Right ventricle myocardium inferior (tissue), 1 donor: ENCODE measurements at places on chromosomes 11 and 22.

DNA sequence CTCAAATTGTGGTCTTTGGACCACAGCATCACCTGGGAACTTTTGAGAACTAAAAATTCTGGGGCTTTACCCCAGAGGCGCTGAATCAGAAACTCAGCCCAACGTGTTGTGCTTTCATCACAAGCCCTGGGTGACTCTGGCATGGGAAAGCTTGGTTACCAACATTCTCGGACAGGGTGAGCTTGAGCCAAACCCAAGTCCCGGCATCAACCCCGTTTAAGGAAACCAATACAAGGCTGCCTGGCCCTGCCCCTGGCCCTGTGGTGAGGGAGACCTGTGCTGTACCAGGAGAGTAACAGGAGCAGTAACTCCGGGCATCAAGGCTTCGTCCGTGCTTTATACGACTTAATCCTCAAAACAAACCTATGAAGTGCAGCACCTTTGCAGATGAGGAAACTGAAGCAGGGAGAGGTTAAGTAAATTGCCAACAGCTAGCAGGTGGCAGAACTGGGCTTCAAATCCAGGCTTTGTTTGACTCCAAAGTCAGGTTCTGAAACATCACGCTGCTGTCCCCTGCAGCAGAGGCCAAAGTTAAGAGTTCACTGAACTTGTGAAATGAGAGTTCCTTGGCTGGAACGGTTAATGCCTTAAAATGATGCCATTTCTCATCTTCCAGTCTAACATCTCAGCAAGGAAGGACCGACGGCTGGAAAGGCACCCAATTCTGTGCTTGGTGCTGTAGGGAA lies 64.1 kb upstream of the BID start:
- no peak for DNase-seq

- no peak for DNase-seq
Observed at GRCh38 chr22:19477321-19478044, 1.5 kb downstream of the UFD1 start.

DNA sequence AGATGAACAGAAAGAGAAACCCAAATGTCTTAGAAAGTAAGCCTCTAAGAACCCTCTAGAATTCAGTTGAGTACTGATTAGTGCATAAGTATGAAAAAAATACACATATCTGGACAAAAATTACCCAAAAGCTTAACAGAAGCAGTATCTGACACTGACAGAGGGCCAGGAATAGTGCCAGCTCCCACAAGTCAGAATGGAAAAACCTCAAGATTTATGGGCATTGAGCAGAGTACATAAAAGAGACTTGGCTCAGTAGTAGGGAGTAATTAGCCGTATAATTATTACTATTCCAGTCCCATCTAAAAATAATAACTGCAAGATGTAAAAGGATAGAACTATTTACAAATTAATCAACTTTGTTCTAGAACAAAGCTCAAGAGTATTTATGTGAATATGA lies 834.5 kb downstream of the FAM181B start:
- no peak for DNase-seq

- DNase-seq, result no peak
Observed at GRCh38 chr11:72996959-72997358, 145.2 kb downstream of the FCHSD2 start.

- DNase-seq, result no peak
Observed at GRCh38 chr11:65945430-65945911, at the start of gene TSGA10IP. TSS of gene TSGA10IP (plus strand) at chr11:65945480. CDS start at chr11:65945676, 196 bp downstream.

DNA sequence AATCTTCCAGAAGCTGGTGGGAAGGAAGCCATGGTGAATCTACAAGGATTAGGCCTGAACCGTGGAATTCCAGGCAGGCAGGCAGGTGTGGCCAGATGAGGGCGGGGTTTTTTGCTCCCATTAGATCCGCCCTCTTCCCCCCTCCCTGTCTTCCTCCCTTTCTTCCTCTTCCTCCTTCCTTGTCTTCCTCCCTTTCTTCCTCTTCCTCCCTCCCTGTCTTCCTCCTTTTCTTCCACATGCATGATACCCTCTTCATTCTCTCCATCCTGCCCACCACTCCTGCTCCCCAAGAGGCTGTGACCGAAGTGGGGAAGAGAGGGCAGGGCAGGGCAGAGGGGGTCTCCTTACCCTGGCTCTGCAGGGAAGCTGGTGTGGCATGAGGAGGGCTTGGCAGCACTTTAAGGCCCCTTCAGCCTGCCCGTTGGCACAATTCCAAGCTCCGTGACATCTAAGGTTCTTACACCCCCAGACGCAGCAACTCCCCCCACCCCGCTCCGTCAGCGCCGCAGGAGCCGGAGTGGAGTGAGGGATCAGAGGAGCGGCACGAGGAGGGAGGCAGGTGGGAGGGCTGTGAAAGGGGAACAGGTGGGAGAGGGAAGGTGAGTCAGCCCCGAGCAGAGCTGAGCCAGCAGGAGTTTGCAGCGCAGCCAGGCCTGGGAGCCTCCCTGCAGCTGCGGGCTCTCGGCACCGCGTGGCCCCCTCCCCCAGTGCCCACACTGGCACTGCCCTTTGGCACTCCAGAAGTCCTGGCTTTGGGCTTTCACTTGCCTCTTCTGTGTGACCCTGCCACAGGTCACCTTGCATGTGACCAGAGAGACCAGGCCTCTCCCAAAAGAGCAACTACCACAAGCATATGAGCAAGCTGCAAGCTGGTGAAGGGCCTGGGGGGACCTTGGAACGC lies 32.1 kb downstream of the KCNJ4 start:
- DNase-seq, result peak; percentile 11

GRCh38 chr11:74025467-74026166 lies 16.7 kb upstream of the UCP3 start:
- no peak for DNase-seq

GRCh38 chr11:61160487-61161189 lies 588 bp downstream of the VPS37C start:
- no peak for DNase-seq

DNA sequence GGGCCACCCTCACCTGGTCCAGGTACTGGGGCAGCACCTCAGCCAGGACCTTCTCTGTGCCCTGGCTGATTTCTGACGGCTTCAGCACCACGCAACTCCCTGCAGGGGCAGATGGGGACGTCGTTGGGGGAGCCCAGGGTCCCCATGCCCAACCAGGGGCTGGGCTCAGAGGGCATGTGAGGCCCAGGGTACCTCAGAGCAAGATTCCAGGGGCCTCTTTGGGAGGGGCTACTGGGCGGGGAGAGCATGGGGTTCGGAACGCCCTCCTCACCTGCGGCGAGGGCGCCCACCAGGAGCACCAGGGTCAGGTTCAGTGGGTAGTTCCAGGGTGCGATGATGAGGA lies 8.1 kb downstream of the ALDH3B2 start:
- no peak for DNase-seq

DNA sequence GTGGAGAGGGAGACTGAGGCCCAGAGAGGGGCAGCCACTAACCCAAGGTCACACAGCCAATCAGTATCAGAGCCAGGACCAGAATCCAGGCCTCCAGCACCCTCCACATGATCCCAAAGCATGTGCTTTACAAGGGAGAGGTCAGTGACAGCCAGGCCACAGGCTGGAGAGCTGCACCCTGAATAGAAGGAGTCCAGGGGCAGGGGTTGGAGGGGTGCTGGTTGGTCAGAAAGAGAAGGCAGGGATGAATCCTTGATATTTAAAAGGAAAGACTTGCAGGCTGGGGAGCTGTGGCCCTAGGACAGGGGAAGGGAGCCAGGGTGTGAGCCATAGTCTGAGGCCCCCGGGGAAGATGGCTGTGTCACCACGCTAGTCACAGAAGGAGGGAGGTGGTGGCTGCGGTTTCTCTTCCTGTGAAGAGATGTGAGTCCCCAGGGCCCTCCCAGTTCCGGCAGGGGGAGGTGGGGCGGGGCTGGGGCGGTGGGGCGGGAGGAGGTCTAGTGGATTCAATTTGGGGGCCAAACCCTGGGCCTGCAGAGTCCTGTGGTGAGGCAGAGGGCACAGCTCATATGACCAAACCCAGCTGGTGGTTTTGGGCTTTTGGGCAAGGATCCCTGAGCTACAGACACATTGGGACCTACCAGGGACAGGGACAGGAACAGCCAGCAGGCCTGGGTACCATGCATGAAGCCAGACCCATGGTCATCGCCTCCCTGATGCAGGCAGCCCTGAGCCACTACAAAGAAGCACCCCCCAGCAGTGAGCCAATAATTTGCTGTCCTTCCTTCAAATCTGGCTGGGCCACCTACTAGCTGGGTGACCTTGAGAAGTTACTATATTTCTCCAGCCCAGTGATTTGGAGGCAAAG lies 14.0 kb downstream of the RAC2 start:
- DNase-seq, result peak; percentile 83

GRCh38 chr11:23555085-23555484 lies 694.8 kb upstream of the CCDC179 start:
- no peak for DNase-seq

- DNase-seq, result peak; percentile 56
Observed at GRCh38 chr11:70557742-70558485, 159.6 kb downstream of the CTTN start.

DNA sequence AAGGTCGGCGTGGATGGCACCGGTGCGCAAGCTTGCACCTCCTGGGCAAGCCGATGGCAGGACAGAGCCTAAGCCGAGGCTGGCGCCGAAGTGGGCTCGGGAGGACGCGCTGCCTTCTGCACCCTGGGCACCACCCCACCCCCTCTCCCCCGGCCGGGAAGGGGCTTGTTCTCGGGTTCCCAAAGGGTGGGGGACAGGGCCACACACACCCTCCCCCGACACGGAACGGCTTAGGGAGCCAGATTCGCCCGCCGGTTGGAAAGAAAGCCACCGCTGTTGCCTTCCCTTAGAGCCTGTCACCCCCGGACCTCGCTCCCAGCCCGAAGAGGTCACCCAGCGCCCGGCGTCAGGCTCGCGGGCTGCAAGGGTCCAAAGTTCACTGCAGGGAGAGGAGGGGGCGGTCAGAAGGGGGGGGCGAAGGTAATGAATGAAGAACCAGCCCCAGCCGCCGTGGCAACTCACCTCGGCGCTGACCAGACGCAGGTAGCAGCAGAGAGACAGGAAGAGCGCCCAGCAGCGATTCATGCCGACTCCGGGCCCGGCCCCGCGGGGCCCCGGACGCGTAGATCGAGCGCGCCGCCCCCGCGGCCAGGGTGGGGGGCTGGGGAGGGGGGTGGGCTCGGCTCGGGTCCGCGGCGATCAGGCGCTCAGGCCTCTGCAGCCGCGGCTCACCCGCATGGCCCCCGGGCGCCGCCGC lies 1.2 kb downstream of the PDGFB start:
- no peak for DNase-seq

GRCh38 chr11:32002311-32002710 lies 88.6 kb upstream of the RCN1 start:
- no peak for DNase-seq

DNA sequence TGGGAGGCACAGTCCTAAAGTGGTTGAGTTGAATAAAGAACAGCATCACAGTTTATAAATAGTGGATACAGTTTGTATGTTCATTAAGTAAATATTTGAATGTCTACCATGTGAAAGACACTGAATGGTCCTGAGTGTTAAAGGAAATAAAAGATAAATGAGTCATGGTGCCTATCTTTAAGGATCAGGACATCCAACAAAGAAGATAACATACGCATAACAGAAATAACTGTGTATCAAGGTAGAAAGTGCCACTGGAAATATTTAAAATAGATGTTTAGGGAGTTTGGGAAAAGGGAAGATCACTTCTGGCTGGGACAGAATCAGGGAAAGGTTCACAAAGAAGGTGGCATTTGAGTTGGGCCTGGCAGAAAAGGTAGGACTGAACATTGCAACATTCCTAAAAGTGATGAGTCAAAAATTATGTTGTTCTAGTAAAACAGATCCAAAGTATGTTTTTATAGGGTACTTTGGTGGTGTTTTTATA lies 41.5 kb downstream of the CSTPP1 start:
- no peak for DNase-seq

GRCh38 chr22:31520051-31520450 lies 23.7 kb downstream of the SFI1 start:
- DNase-seq, result no peak

DNA sequence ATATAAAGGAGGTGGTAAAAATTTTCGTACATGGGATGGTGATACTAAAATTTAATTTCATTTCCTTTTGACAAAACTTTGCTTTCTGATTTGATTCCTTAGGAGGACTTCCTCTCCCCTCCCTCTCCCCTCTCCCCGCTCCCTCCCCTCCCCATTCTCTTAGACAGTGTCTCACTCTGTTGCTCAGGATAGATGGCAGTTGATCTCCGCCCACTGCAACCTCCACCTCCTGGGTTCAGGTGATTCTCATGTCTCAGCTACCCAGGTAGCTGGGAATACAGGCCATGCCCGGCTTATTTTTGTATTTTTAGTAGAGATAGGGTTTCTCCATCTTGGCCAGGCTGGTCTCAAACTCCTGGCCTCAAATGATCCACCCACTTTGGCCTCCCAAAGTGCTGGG lies 15.9 kb downstream of the TRIM44 start:
- no peak for DNase-seq

DNA sequence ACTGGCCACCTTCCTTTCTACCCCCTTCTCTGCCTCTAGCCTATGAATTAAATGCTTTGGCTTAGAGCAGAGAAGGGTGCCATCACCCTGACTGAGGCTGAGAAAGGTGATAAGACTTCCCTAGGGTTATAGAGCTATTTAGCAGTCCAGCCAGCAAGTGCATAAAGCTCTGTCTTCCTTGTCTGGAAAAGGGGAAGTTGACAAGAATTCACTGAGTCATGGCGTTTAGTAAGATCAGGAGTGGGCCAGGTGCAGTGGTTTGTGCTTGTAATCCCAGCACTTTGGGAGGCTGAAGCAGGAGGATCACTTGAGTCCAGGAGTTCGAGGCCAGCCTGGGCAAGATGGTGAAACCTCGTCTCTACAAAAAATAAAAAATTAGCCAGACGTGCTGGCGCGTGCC lies 63.1 kb downstream of the LHFPL7 start:
- no peak for DNase-seq

GRCh38 chr11:11968511-11969280 lies 39.7 kb downstream of the DKK3 start:
- DNase-seq, result no peak

DNA sequence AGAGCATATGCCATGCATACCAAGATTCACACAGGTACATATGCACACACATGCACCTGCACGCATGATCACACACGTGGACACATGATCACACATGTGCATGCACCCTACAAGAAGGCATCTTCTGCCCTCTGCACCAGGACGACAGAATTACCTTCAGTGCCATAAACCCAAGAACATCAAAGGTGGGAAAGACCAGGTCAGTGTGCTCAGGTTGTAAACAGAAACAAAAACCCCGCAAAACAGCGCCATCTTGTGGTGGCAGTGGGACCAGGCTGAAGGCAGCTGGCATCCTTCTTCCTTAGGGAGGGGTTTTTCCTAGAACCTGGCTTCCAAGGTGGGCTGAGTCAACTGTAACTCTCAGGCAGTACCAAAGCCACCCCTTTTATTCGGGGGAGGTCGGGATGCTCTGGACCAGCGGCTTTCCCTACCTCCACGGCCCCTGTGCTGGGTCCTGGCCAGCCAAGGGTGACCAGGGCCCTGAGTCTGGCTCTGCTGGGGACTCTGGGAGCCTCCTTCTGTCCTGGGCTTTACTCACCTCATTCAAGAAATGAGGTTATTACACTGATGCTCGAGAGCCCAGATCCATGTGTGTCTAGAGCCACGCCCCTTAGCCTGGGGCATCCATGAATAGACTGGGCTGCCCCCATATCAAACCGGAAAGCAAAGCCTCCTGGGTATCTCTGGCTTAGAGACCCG lies 69.4 kb upstream of the FGF3 start:
- DNase-seq, result no peak
